ENCODE measurements at places on chromosomes 11 and 22. TPM values are rescaled to one million over a fixed set of nuclear protein-coding genes. Genes with fewer than 3 reads are reported as not detected.

- no peak for DNase-seq
- H3K4me3 ChIP-seq: no peak overlapping the region
- peaks cover 6% of the 10 kb centered on the region for H3K4me1 ChIP-seq
- H3K36me3 ChIP-seq: no peaks in the 10 kb centered on the region
These were observed 53.0 kb downstream of the KREMEN1 start for GRCh38 chr22:29125844-29126243.

Gene OR52H1
- total RNA-seq: 0.90 TPM

- no peaks in the 10 kb centered on the region for H3K4me1 ChIP-seq
- H3K36me3 ChIP-seq: no peaks in the 10 kb centered on the region
- H3K27ac ChIP-seq: no peak overlapping the region
- peak; percentile 46 for DNase-seq
These were observed 16.2 kb upstream of the RAC2 start for GRCh38 chr22:37260155-37260795.

- no peak for DNase-seq
- no peak overlapping the region for H3K27ac ChIP-seq
- no peaks in the 10 kb centered on the region for H3K27me3 ChIP-seq
- H3K36me3 ChIP-seq: no peaks in the 10 kb centered on the region
These were observed 23.6 kb upstream of the TMEM135 start for GRCh38 chr11:87013912-87014825.

Gene PIK3C2A
- total RNA-seq: 96.8 TPM

Gene C11orf16
- total RNA-seq: not detected

Gene TRMU
- total RNA-seq: 34.9 TPM

- no peak for DNase-seq
- H3K27me3 ChIP-seq: no peaks in the 10 kb centered on the region
- H3K4me3 ChIP-seq: no peak overlapping the region
- no peaks in the 10 kb centered on the region for H3K36me3 ChIP-seq
- H3K27ac ChIP-seq: no peak overlapping the region
These were observed 53.0 kb downstream of the SIK3 start for GRCh38 chr11:117045196-117045595.

Gene HIC2
- total RNA-seq: 5.1 TPM

- H3K36me3 ChIP-seq: no peaks in the 10 kb centered on the region
- no peak overlapping the region for H3K4me3 ChIP-seq
- no peak overlapping the region for H3K27ac ChIP-seq
- no peak for DNase-seq
- H3K27me3 ChIP-seq: no peaks in the 10 kb centered on the region
These were observed 27.9 kb downstream of the NAV2 start for GRCh38 chr11:19740586-19740985.

- DNase-seq: peak; percentile 62
- no peak overlapping the region for H3K27ac ChIP-seq
- H3K27me3 ChIP-seq: peaks cover 97% of the 10 kb centered on the region
- H3K36me3 ChIP-seq: no peaks in the 10 kb centered on the region
These were observed 9.2 kb upstream of the ALX4 start for GRCh38 chr11:44319170-44319551.

DNA sequence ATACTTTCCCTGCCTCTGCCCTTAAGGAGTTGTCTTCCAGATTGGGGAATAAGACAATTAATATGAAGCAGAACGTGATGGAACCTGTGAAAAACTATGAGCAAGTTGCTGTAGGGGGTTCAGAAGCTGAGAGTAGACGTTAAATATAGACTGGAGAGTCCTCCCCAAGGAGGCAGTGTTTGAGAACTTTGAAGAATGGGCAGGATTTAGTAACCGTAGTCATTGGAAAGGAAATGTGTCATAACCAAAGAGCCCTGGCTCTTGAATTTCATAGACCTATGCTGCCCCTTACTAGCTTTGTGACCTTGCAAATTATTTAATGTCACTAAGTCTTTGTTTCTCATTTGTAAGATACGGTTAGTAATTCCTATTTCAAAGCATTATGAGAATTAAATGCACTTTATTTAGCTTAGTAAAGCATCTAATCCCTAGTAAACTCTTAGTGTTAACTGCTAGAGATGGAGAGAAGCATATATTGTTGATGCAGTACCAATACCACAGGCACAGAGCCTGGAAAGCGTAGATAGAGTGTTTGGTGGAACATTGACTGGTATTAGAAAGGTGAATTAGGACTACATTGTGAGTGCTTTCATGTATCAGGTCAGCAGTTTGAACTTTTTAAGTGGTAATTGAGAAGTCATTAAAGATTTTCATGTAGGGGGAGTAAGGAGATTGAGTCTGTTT is 54.1 kb downstream of the MCAM start:
- H3K36me3 ChIP-seq: no peaks in the 10 kb centered on the region
- no peaks in the 10 kb centered on the region for H3K27me3 ChIP-seq
- no peak overlapping the region for H3K27ac ChIP-seq
- H3K4me3 ChIP-seq: no peak overlapping the region
- H3K4me1 ChIP-seq: peaks cover 14% of the 10 kb centered on the region
- DNase-seq: no peak

Gene ZNF214
- 3.7 TPM for total RNA-seq

Measured in upper lobe of right lung (tissue), 1 donor.